ENCODE measurements at places on chromosomes 3 and 15. TPM values are rescaled to one million over a fixed set of nuclear protein-coding genes. Genes with fewer than 3 reads are reported as not detected.

C3orf85 gene
- not detected for total RNA-seq

GOLGA8J gene
- total RNA-seq, result under 0.01 TPM

DNA sequence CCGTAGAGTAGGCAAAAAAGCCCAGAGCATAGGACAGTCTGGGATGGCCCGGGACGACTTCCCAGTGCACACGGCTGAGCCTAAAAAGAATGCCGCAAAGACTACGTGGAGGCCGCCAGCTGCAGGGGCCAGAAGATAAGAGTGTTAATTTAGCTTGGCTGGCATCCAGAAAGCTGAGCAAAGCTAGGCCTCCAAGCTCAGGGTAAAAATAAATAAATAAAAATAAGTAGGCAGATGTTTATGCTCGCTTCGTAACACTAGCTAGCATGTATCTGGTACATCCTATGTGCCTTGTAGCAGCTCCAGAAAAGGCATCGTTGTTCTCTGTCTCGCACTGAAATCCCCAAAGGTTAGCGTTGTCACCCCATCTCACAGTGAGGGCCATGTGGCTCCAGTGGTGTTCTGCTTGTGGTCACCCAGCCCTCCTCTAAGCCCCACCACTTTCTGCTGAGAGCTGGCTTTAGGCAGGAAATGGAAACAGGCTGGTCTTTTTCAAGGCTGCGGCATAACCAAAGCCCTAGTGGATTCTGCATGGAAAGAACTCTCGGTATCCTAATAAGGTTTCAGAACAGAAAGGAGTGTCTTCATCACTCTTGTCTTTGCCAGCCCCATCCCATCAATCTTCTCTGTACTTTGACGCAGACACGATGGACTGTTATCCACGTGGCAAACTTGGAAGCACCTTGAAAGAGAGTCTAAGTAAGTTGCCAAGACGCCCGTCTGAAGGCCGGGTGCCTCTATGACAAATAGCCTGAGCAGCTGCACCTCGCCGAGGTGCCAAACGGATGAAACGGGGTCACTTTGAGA is 58.1 kb upstream of the MEF2A start:
- DNase-seq, result no peak

GRCh38 chr3:11508346-11509172 is 135.2 kb downstream of the VGLL4 start:
- no peak for DNase-seq

DNA sequence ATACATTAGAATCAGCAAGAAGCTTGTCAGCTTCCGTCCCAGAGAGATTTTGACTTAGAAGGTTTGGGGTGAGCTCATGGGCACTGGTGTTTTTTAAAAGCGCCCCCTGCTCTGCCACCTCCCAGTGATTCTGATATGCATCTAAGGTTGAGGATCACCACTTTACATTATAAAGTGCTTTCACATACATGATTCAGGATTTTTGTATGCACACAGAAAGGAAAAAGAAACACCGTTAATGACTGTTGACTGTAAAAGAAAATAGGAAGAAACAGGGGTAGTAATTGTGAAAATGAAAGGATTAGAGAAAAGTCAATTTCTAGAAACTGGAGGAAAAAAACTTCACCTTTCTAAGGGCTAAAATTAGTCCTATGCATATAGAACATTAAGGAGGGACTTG is 104.9 kb upstream of the ZBED2 start:
- DNase-seq, result no peak

- no peak for DNase-seq
Measured at GRCh38 chr15:58355973-58356372, 75.8 kb upstream of the LIPC start.

DNA sequence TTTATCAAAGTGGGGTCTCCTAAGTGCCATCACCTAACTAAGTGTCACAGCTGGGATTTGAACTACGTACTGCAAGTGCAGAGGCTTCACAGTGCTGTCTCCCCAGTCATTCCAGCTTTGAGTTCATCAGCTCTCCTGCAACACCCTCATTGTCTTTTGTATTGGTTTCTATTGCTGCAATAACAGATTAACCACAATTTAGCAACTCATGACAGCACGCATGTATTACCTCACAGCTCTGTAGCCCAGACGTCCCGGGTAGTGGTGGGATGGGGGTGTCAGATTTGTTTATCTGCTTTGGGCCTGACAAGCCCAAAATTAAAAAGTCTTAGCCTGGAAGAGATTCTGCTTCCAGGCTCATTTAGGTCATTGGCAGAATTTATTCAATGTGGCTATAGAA is 220.5 kb upstream of the LRRN1 start:
- no peak for DNase-seq

GRCh38 chr3:50676031-50676705 is 1.4 kb downstream of the DOCK3 start:
- no peak for DNase-seq

DNA sequence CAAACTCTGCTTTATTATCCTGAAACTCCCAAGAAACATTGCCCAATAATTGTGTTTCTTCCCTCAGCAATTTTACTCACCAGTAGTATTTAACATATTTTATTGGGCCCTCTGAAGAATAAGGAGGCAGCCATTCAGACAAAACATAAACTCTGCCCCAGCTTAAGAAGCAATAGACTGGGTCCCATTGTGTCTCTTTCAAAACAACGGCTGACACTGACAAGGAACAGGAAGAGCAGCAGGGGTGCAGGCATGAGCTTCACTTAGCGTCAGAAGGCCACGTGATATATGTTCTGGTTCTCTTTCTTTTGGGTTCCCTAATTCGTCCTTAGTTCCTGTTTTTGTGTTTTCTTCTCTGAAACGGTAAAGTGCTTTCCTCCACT is 242.3 kb downstream of the FHIT start:
- DNase-seq, result peak; percentile 55

DNA sequence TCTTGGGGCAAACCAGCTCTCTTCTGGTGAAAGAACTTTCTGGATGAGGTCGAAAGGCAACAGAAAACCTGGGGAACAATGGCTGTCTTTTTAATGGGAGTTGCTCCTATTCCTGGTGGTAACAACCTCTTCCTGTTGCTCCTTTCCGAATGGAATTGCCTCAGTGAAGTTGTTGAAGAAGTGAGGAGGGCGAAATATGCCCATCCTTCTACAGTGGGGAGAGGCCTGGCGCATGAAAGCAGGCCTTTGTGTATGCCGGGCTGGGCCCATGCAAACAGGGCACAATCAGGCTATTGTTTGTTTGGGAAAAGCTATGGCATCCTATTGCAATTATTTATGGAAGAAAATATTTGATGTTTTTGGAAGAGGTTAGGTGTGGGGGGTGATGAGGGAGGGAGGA is 166.9 kb downstream of the IGF1R start:
- no peak for DNase-seq

- no peak for DNase-seq
Measured at GRCh38 chr15:31609258-31609681, 282.6 kb downstream of the KLF13 start.

DNA sequence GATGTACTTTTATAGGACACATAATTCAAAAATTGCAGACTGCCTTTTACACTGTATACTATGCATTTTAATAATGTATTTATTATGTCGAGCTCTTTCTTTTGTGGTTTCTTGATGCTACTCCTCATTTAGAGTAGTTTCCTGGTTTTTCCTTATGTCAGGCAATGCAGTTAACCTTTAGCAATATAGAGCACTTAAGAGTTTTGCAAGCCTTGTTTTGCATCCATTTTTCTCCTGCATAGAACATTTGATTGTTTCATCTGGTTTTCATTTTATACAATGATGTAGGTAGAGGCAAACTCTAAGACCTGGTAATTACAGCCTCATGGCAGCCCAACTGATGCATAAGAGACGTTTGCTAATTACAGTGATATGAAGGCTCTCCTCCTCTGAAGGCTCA is 86.3 kb downstream of the PDZRN3 start:
- DNase-seq, result no peak

- no peak for DNase-seq
Measured at GRCh38 chr3:13167064-13167743, 94.0 kb upstream of the IQSEC1 start.
